Forelimb muscle (tissue), 1 donor: ENCODE measurements at places on chromosomes 13 and 19. TPM values are rescaled to one million over a fixed set of nuclear protein-coding genes. Genes with fewer than 3 reads are reported as not detected.

GRCh38 chr19:18856385-18857126 is 24.8 kb downstream of the UPF1 start:
- DNase-seq = no peak

GRCh38 chr13:37097076-37097475 is 8.4 kb downstream of the CSNK1A1L start:
- DNase-seq = no peak

DNA sequence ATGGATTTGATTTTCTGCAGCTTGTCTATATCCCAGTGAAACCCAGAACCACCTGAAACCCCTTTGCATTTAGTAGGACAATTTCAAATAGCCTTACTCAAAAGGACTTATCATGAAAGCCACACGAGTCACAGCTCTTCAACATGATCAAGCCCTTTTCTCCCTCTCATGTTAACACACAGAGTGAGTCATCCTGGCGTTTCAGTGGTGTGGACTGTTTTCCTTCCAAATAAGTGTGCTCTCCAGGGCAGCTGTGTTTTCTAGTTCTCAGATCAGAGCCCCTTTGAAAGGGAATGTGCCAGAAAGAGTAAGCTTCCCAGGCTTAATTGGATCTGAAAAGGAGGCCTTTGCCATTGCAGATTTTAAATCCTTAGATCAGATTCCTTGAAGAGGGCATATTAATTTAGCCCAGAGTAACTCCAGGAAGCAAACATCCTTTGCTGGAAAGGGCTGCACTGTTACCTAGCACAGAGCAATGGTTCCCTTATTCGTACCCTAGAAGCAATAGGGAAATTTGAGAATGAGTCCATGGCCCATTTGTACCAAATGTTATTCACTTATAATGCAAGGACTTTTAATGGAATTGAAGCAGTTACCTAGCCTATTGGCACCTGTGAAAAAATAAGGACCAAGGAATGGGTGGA is 51.3 kb downstream of the ERICH6B start:
- no peak for DNase-seq

GRCh38 chr19:11295665-11296245 is at the start of gene TSPAN16:
TSS of gene TSPAN16 (plus strand) at chr19:11296160. CDS start at chr19:11296298, 138 bp downstream.
- DNase-seq = no peak

DNA sequence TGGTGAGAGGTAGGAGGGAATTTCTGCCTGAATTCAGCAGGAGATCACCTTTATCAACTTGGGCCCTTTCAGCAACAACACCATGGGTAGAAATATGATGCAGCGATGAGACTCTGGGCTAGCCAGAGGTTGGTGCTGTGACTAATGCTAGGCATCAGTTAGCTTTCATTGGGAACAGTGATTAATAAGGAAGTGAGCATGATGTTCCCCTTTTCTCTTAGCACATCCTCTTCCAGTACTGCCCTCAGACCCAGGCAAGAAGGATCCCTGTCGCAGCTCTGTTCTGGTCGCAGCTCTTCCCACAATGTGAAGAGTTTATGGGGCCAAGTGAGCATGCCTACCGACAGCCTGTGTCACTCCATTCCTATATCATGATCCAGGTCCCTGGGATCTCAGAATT is 100.5 kb downstream of the FLT1 start:
- DNase-seq = no peak

The SHISA7 gene
- 0.14 TPM for polyA plus RNA-seq

The CGB5 gene
- polyA plus RNA-seq = not detected

The KLHL1 gene
- not detected for polyA plus RNA-seq

The APOC4 gene
- polyA plus RNA-seq = not detected
